ENCODE measurements at places on chromosomes 1 and 21. TPM values are rescaled to one million over a fixed set of nuclear protein-coding genes. Genes with fewer than 3 reads are reported as not detected.

DNA sequence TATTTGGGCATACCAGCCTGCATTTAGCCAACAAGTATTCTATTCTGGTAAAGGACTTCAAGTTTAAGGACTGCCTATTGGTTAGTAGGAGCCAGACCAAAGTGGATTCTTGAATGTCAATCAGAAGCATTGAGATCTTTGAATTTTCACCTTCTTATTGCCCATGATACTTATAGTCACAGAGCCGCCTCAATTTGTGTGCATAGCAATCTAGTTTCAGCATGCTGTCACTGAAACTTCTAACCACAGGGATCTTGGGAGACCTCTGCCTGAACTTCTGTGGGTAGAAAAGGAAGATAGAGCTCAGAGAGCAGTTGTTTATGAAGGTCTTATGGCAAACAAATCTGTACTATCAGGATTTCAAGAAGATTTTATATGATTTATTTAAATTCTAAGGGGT lies 501.4 kb upstream of the USP24 start:
- no peak overlapping the region for H3K4me3 ChIP-seq
- no peaks in the 10 kb centered on the region for H3K36me3 ChIP-seq
- H3K4me1 ChIP-seq = no peaks in the 10 kb centered on the region
- DNase-seq = no peak

- H3K27ac ChIP-seq = no peak overlapping the region
- no peak for DNase-seq
- H3K36me3 ChIP-seq = no peaks in the 10 kb centered on the region
- peaks cover 28% of the 10 kb centered on the region for H3K4me1 ChIP-seq
- H3K4me3 ChIP-seq = no peak overlapping the region
- peaks cover 4% of the 10 kb centered on the region for H3K27me3 ChIP-seq
Observed at GRCh38 chr1:10208537-10208936, 1.8 kb upstream of the KIF1B start.

DNA sequence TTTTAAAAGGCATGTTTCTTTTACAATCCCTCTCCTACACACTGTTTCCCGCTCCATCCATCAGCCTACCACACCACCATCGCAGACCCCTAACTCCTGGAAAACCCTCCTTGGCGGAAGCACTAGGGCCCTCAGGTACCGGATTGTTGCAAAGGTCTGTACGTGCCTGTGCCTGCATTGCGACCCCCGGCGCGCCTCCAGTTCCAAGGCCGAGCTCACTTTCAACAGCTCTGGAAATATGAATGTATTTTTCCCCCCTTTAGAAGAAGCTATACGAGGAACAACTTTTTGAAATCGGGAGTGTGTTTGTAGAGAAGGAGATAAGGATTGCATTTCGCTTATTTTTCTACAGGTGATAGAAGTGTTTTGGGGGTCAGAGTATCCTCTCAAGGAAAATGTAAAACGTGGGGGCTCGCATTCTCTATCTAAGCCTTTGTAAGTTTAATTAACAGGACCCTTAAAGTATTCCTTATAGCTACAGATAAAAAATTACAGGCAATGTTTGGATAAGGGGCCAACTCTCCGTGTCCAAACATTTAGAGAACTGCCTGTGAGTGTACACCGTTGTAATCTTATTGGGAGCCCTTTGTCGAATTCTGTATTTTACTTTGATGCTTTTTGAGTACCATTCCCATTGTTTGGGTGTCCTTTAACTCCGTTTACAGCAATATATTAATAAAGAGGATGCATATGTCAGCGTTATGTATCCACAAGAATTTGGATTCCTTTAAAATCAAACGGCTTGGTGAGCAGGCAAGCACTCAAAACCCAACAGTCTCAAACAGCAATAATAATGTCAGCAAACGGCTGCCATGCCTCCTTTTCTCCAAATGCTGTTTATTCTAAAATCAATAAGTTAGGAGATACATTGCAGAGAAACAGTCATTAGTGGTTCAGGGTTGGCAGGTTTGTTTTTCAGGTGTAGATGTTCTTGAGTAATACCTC lies 5.9 kb downstream of the PRRX1 start:
- H3K4me1 ChIP-seq = peaks cover 8% of the 10 kb centered on the region
- peaks cover 84% of the 10 kb centered on the region for H3K27me3 ChIP-seq
- no peaks in the 10 kb centered on the region for H3K36me3 ChIP-seq

DNA sequence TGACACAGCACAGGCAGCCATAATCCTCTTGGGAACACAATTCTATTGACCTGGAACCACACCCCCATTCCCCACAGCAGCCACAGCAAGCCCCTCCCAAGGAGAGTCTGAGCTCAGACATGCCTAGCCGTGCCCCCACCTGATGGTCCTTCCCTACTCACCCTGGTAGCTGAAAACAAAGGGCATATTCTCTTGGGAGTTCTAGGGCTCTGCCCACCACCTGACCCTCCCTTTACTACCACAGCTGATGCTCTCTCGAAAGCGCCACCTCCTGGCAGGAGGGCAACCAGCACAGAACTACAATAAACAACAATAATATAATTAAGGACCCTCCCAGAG lies 184.8 kb upstream of the COA6 start:
- no peak for DNase-seq
- no peak overlapping the region for H3K27ac ChIP-seq

- no peak overlapping the region for H3K4me3 ChIP-seq
- no peaks in the 10 kb centered on the region for H3K27me3 ChIP-seq
- H3K27ac ChIP-seq = no peak overlapping the region
- H3K36me3 ChIP-seq = peaks cover 66% of the 10 kb centered on the region
- no peak for DNase-seq
Observed at GRCh38 chr1:175947771-175948170, 204.4 kb upstream of the TNR start.

The RHD gene
- total RNA-seq = not detected

DNA sequence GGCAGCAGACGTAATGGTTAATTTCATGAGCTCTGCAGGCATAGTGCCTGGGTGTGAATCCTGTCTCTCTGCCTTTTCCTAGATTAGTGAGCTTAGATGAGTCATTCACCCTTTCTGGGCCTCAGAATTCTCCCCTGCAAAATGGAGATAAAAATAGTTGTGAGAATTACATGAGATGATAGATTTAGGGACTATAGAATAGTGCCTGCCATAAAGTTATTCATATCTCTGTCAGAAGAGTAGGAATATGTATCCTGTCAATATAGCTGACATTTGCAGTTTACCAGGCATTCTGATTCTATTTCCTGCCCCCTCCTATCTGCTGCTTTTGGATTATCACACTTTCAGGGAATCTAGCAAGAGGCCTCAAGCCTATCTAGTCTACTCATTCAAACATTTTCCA lies 112.0 kb downstream of the PDE4B start:
- H3K4me3 ChIP-seq = no peak overlapping the region
- no peaks in the 10 kb centered on the region for H3K36me3 ChIP-seq
- H3K27me3 ChIP-seq = peaks cover 19% of the 10 kb centered on the region
- H3K27ac ChIP-seq = no peak overlapping the region
- no peak for DNase-seq

The SYT6 gene
- total RNA-seq = not detected

DNA sequence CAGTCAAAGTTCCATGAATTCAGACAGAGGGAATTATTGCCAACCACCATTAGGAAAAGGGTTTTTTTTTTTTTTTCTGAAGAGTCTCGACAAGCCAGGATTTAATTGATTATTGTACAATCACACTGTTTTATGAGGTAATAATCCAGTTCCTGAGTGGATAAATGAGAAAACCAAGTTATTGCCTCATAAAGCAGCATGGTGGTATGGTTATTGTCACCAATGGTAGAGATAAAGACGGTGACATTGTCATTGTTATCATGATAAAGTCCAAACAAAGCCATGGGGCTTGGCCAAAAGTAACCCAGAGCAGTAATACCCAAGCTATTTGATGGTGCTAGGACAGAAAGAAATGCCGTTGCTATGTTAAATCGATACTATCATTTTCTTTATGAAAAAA lies 232.8 kb downstream of the USH2A start:
- no peaks in the 10 kb centered on the region for H3K4me1 ChIP-seq
- DNase-seq = no peak
- no peaks in the 10 kb centered on the region for H3K27me3 ChIP-seq

DNA sequence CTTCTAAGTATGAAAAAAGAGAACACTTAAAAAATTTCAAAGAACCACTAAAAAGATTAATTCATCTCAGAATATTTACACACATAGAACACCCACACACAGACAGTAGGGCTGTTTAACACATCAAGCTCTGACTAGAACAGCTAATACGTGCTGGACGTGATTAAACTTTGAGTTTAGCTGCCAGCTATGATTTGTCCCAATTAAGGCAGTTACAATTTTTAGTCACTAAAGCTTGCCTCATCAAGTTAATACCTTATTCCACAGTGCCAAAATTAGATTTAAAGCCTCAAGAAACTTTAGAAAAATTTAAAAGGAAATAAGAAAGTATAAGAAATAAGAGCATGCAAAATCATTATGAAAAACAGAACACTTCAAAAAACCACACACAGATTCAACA lies 18.9 kb downstream of the SLC16A1 start:
- H3K4me3 ChIP-seq = no peak overlapping the region
- no peak for DNase-seq
- H3K27ac ChIP-seq = no peak overlapping the region

The HES4 gene
- total RNA-seq = 3.1 TPM

GRCh38 chr1:31216016-31216415 lies 23.7 kb downstream of the NKAIN1 start:
- H3K4me1 ChIP-seq = no peaks in the 10 kb centered on the region
- DNase-seq = no peak
- peaks cover 3% of the 10 kb centered on the region for H3K27me3 ChIP-seq
- no peak overlapping the region for H3K27ac ChIP-seq
- H3K4me3 ChIP-seq = no peak overlapping the region

GRCh38 chr1:17606826-17607440 lies 67.4 kb downstream of the ARHGEF10L start:
- no peak overlapping the region for H3K4me3 ChIP-seq
- H3K27me3 ChIP-seq = no peaks in the 10 kb centered on the region
- H3K4me1 ChIP-seq = no peaks in the 10 kb centered on the region
- no peak overlapping the region for H3K27ac ChIP-seq
- no peaks in the 10 kb centered on the region for H3K36me3 ChIP-seq

The FMO1 gene
- not detected for total RNA-seq

The CRNN gene
- not detected for total RNA-seq

GRCh38 chr1:99849413-99849743 lies 783 bp upstream of the AGL start:
- H3K4me1 ChIP-seq = peaks cover 23% of the 10 kb centered on the region
- H3K27ac ChIP-seq = peak overlapping the region; percentile 76
- peak overlapping the region; percentile 96 for H3K4me3 ChIP-seq

- H3K4me1 ChIP-seq = no peaks in the 10 kb centered on the region
- no peak overlapping the region for H3K27ac ChIP-seq
- no peak overlapping the region for H3K4me3 ChIP-seq
Observed at GRCh38 chr1:3481836-3482375, 27.4 kb downstream of the ARHGEF16 start.

The FLG2 gene
- not detected for total RNA-seq

The NBPF6 gene
- 0.23 TPM for total RNA-seq

GRCh38 chr21:24824209-24824608 lies 783.1 kb downstream of the MRPL39 start:
- no peaks in the 10 kb centered on the region for H3K36me3 ChIP-seq
- no peak for DNase-seq
- no peaks in the 10 kb centered on the region for H3K27me3 ChIP-seq

The RNU1-4 gene
- 2,369 TPM for total RNA-seq

DNA sequence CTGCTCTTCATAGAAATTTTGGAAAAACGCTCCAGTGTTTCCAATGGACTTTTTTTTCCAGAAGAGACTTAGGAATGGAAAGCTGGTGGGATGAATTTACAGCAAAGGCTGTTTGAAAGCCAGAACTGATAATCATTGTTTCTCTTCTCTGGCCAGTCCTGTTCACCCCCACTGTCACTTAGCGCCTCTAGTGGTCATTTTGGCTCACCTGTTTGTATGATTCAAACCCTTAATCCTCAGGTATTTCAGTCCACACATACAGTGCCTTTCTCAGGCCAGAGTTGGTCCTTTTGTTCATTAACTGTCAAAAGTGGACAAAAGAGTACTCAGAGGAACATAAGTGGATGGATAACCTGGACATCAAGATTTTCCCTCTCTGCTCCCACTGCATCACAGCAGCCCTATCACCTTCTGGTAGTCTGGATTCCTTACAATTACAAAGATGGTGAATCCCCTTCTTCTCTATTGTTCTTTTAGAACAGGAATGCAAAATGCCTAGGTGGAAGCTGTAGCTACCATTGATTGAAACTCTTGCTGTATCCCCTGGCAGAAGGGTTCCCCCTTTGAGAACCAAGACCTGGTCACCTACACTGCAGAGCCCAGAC lies 177.6 kb upstream of the OLFM3 start:
- no peak for DNase-seq
- H3K36me3 ChIP-seq = no peaks in the 10 kb centered on the region
- no peak overlapping the region for H3K27ac ChIP-seq
- no peaks in the 10 kb centered on the region for H3K4me1 ChIP-seq

- no peaks in the 10 kb centered on the region for H3K4me1 ChIP-seq
- H3K4me3 ChIP-seq = no peak overlapping the region
- no peak overlapping the region for H3K27ac ChIP-seq
- H3K27me3 ChIP-seq = no peaks in the 10 kb centered on the region
- DNase-seq = no peak
Observed at GRCh38 chr1:46822248-46822826, 23.5 kb downstream of the CYP4B1 start.

DNA sequence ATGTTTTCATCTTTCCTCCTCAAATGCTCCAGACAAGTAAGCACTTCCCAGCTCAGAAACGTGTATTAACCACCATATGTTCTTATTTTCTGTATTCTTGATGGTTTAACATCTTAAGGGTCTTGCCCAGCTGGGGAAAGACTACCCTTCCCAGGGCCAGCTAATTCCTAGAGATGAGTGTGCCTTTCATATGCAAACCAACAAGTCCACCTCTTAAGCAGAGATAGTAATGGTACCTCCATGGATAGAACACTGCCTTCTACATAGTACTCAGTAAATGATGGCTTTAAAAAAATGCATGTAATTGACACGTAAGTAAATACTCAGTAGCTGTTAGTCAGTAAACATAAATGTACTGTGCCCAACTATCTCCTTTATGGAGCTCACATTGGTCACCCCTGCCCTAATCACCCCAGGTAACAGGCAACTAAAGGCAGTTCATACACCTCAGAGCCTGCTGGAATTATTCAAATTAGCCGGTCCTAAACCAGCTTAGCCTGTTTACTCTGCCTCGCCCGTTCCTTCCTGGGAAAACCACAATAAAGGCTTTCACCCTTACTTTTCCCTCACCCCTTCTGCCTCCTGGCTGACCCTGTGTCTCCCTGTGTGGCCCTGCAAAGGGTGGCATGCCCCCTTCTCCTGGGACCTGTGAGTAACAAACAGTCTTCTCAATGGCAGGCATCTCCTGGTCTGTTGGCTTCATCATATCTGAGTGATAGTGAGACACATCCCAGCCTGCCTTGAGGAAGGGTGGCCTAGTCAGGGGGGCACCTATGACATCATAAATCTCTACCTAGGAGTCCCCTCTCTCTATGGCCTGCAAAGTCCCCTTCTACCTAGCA lies 40.1 kb upstream of the KLHDC7A start:
- H3K27me3 ChIP-seq = no peaks in the 10 kb centered on the region
- DNase-seq = no peak
- H3K27ac ChIP-seq = no peak overlapping the region
- H3K4me3 ChIP-seq = no peak overlapping the region
- no peaks in the 10 kb centered on the region for H3K4me1 ChIP-seq
- no peaks in the 10 kb centered on the region for H3K36me3 ChIP-seq

GRCh38 chr1:115184951-115185331 lies 95.6 kb upstream of the TSPAN2 start:
- H3K27me3 ChIP-seq = no peaks in the 10 kb centered on the region
- peak overlapping the region; percentile 60 for H3K27ac ChIP-seq
- H3K4me1 ChIP-seq = peaks cover 9% of the 10 kb centered on the region
- no peak for DNase-seq
